ENCODE measurements at places on chromosomes 2 and 18.

DNA sequence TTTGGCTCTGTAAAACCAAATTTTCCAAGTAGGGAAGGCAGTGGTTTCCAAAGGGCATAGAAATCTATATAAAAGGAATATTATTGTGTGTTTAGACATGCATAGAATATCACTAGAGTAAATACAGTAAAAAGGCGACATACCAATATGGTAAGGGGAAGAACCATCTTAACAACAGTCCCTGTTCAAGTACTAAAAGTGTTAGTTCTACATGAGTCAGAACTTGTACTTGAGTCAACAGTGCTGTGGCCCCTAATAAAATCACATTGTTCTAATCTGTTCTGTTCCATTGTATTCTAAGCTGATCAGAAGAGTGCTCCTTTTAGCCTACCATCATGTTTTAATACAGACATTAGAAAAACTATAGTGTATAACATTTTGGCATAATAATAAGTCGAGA lies 36.1 kb upstream of the TNFRSF11A start:
- DNase-seq: no peak

DNA sequence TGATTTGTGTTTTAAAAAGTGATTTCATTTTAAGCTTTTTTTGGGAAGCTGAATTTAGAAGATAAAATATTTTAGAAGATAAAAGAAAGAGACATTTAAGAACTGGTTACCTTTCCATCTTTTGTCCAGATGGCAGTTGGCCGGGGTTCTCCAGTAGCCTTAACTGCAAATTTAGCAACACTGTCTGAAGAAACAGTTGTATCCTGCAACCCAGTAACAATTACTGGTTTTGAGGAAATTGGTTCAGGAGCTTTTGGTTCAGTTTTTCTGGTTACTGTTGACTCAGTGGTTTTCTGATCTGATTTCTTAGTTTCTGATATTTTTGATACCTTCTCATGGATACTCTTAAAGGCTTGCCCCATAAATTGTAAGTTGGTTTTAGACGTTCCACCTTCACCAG lies 49.9 kb downstream of the PLEKHA3 start:
- no peak for DNase-seq

- DNase-seq: no peak
These were observed 104.5 kb upstream of the CELF4 start for GRCh38 chr18:37669991-37670534.

GRCh38 chr2:39107724-39108273 lies 13.1 kb downstream of the SOS1 start:
- no peak for DNase-seq

GRCh38 chr2:217953531-217953932 lies 49.3 kb downstream of the TNS1 start:
- DNase-seq: no peak

DNA sequence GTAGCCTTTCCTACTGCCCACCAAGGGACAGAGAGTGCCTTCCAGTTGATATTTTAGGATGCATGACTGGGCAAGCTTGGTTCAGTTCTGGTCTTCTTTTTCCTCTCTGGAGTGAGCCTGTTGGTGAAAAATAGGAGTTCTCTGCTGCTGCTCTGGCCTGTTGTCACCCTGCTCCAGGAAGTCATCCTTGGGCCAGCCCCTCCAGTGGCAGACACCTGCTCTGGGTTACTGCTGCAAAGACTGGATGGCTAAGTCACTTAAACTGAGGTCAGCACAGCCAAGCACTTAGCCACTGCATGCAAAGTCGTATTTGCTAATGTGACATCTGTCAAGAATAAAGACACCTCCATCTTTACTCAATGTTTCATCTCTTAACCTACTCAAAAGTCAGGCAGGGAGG lies 219.6 kb upstream of the ID2 start:
- peak; percentile 14 for DNase-seq

DNA sequence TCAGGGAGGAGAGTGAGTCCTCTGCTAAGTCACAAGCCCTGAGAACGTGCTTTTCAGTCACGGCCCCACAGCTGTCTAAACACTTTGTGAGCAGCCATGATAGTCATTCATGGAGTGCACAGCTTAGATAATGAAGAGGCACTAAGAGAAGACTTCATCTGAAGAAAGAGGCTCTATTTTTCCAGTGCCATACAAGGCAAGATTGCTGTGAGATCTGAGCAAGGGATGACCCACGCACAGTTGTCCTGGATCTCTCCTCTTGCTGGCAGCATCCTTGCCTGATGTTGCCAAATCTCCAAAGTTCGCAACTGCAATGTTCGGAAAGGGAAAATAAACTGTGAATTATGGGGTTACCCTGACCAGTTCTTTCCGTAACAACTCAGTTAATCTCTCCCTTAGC lies 418.7 kb downstream of the MEIS1 start:
- no peak for DNase-seq

DNA sequence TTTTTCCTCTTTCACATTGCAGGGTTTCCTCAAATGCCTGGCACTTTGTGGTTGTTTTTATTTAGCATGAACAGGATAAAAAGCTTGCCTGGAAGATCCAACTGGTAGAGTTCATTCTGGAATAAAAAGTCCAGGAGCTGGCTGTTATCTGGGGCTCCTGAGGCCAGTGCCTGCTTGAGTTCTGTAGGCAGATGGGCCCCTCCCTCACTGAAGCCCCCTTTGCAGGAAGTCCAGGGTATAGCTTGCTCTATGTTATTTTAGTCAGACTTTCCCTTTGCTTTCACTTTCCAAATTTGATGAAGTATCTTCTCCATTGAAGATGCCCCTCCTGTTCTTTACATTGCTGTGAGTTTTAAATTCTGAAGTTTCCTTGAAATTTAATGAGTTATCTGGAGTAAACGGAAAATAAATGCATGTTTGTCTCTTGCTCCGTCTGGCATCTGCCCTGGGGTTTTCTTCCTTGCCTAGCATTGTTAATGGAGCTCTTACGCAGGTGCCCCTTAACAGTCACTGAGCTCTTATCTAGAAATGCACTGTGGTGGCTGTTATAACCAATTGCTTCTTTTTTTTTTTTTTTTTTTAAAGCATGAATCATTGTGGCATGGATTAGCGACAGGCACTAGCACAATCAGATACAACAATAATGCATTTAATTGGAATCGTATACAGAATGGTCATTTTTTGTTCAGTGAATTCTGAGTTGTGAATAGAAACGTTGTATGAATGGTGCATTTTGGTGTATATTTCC lies 27.0 kb upstream of the LPIN1 start:
- no peak for DNase-seq

DNA sequence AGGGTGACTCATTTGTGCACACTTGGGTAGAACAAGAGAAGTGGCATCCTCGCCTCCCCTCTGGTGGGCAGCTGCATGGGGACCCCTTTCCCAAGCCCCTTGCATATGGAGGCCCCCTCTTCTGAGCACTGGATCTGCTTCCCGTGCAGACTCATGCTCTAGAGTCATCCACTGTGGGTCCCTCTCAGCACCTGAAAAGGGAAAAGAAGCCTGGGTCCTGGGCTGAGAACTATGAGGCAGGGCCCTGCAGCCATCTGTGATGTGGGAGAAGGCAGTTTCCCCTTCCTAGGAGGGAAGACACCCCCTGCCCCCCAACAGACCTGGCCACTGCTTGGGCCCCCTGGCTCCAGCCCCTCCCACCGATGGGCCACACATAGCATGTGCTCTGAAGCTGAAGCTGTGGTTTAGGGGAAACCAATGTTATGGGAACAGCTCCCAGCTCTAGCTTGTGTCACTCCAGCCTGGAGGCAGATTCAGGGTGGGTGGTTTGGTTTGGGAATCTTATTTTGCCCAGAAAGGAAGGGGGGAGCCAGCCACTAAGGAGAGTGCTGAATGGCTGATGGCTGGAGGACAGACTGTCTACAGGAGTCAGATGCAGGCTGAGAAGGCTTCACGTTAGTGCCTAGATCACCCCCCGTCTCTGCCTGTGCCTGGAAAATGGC lies 172.8 kb downstream of the GLI2 start:
- no peak for DNase-seq

DNA sequence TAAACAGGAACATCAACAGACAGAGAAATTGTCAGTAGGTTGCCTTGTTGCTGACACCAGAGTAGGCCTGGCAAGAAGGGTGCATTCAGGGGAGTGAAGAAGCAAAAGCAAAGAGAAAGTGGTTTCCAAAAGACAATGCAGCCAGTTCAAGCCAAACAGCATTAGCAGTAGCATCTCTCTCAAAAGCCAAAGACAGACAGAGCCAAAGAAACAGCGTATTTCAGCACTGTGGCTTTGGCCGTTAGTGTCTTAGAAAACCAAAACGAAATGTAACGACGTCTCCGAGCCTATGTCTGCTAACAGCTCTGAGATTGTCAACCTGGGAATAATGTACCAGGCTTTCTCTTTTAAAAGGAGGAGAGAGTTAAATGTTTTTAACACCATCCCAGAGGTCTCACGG lies 178.6 kb downstream of the NRP2 start:
- DNase-seq: no peak

DNA sequence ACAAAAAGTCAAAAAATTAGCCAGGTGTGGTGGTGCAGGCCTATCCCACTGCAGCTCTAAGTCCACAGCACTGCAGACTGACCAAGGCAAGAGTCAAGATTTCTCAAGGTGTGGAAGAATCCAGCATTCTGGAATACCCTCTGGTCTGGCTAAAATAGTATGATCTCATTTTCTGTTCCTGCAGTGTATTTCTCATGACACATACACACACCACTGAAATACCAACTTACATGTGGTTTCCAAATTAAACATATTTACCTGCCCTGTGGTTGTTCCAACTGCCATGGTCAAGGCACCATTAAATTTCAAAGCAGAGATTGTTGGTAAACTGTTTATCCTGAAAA lies 30.9 kb downstream of the NOL10 start:
- DNase-seq: no peak

DNA sequence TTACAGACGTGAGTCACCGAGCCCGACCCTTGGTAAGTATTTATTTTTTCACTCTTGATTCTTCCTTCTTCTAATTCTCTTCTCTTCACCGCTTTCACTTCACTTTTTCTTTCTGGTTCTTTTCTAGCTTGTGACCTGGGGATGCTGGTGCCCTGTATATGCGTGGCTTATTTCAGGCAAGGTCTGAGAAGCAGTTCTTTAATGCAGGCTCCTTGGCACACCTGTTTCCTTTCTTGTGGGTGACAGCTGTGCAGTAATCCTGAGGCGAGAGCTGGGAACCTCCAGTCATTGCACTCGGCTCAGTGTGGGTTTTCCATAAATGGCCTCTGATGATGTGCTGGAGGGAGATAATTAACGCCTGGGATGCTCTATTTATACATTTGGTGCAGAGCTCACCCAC lies 193.8 kb downstream of the TSN start:
- DNase-seq: no peak
